Mesenteric fat pad (tissue), 1 donor: ENCODE measurements at places on chromosomes 5 and 9. TPM values are rescaled to one million over a fixed set of nuclear protein-coding genes. Genes with fewer than 3 reads are reported as not detected.

- DNase-seq, result no peak
Measured at GRCh38 chr5:168612123-168612522, 33.0 kb upstream of the PANK3 start.

Gene FAM221B
- total RNA-seq, result not detected

DNA sequence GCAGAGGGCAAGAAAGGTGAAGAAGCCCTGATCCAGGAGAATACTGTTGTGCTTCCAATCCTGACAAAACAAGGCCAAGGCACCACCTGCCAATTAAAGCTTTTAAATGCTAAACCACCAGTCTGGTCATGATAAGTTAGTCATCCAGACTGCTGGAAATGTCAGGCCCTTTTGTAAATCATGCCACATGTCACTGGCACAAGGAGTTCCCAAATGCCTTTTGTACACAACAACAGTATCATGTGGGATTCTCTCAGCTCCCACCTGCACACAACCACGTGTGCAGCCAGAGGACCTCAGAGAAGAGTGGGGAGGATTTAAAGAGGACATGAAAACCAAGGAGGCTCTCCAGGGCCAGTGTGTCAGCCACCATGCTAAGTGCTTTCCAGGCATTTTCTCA is 99.3 kb downstream of the CDK5RAP2 start:
- no peak for DNase-seq

DNA sequence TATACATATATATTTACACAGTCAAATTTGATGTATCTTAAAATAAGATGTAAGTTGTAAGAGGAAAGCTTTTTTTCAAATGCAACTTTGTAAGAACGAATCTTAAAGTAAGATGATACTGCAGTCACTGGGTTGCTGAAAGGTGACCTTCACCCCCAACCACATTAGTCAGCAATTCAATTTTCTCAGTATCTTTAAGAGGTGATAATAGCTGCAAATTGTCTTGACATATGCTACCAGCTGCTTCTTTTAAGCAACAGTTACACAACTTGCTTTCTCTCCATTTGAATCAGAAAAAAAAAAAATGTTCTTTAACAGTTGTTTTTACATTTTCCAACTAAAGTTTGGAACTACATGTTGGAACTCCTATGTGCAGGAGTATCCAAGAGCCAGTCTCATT is 246.6 kb upstream of the CCNG1 start:
- DNase-seq, result no peak

Gene SCGB3A2
- not detected for total RNA-seq

GRCh38 chr5:86880344-86880743 is 262.6 kb downstream of the COX7C start:
- DNase-seq, result no peak

DNA sequence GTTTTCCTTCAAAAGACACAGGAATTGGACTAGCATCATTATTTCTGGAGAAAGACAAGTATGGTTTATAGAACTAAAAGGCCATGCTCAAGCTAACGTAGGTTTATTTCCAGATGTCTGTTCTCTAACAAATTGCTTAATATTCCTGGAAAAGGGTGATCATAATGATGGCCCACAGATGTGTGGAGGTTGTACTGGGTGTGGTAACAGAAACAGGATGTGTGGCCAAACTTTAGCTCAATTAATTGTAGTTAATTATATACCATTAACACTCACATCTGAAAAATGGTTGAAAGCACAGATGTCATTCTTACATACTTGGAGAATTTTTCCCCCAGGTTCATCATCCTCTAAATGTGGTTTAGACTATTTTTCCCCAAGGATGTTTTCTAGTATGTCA is 292.7 kb upstream of the RASA1 start:
- no peak for DNase-seq

DNA sequence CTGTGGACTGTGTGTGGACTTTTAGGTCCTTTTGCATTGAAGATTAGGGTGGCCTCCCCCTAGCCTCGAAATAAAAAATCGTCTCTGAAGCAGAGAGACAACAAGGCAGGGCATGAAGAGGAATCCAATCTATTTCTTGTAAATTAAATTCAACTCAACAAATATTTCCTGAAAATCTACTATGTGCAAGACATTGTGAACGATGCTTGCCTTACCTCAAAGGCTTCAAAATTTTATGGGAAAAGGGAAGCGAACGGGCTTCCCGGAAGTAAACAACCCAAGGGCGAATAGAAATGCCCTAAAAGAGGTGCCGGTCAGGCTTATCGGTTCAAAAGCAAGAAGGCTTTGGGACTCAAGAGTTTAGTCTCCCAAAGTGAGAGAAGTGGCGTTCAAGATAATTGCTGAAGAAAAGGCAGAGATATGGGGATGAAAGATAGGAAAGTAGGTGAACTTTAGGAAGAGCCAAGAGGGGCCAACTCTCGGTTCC is 525 bp downstream of the KIF24 start:
- no peak for DNase-seq

DNA sequence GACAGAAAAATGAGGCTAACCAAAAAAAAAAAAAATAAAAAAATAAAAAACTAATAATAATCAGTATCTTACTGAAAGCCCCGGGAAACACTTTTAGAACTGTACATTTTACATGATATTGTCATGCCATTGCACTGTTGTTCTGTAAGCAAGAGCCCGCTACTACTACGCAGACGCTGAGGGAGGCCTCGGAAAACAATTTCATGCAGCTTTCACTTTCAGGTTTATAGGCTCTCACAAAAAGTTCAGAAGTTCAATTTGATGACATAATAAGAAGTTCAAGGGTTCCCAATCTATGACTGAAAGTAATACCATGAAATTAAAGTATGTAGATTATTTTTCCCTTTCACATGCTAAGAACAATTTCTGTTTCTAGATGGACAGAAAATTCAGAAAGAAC is 318.3 kb upstream of the ITGA1 start:
- DNase-seq, result no peak

Gene ZNF300
- 2.4 TPM for total RNA-seq

GRCh38 chr5:155886311-155887031 is 440.5 kb upstream of the SGCD start:
- DNase-seq, result no peak

DNA sequence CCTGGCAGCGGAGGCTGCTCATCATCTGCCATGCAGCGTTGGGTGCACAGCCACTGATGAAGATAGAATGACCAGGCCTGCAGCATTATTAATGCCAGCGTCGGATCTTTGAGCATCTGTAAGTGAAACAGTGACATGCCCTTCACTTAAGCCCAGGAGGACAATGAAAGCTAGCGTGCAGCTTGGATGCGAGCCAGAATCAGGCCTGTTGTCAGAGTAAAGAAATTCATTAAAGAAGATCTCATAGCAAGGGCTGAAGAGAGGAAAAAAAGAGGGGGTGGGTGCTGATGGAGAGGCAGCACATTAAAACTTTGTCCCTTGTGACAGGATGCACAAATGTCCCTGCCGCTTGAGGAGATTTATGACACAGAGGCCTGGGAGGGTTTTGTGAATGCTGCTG is 186.1 kb upstream of the MAST4 start:
- DNase-seq, result no peak

Gene CDKN2B-AS1
- 0.64 TPM for total RNA-seq
